ENCODE measurements at places on chromosomes 12 and 14.
A peak's percentile ranks its signal among the peaks of the same experiment; 100 is the strongest.

- DNase-seq: no peak
Observed at GRCh38 chr14:61284001-61284400, 2.9 kb upstream of the TMEM30B start.

- no peak for DNase-seq
Observed at GRCh38 chr12:26800347-26800746, 32.6 kb downstream of the ITPR2 start.

DNA sequence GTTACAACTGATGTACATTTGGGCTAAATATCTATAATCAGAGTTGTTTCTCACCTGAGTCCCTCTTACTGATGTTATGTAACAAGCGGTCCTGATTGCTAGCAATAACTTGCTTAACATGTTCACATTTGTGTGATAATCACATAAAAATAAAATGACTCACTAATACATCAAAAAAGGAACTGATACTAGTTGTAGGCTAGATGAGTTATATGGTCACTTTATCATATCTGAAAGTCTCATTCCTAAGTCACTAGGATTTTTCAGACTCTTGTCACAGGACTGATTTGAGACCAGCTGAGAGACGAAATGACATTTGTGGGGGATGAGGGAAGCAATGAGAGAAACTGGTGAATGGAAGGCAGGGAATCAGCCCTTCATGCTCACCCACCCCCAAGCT is 34.3 kb downstream of the NKX2-1 start:
- no peak for DNase-seq

GRCh38 chr14:90522571-90523191 is 125.9 kb downstream of the CALM1 start:
- DNase-seq: peak; percentile 99

- no peak for DNase-seq
Observed at GRCh38 chr12:91176915-91177314, 5.7 kb downstream of the DCN start.

DNA sequence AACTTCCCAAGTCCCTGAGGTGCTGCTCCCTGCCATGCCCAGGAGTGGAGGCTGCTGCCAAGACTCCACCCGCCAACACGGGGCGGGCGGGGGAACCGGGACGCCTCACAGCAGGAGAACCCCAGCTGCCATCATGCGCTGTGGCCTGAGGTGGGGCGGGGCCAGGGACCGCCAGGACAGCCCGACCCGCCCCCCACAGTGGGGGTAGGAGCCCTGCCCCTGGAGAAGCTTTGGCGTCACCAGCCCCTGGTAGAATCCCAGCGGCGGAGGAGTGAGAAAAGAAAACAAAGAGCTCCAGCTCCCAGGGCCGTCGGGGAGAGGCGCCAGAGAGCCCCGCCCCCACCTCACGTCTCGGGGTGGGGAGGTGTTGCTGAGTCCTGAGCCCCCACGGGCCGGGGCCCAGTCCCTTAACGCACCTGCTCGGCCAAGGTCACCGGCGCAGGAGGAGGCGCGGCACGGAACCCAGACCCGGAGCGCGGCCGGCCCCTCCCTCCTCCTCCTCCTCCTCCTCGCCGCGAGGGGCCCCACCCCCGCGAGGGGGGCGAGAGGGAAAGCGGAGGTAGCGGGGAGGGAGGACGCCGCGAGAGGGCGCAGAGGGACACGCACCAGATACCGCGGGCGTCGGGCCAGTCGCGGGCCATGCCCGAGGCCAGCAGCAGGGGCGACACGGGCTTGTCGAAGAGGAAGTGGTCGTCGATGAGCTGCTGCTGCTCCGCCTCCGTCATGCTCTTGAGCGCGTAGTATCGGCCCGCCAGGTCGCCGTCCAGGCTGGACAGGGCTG is 1.8 kb downstream of the CKB start:
- DNase-seq: peak; percentile 86

GRCh38 chr14:97445367-97445766 is 648.2 kb downstream of the VRK1 start:
- DNase-seq: no peak

DNA sequence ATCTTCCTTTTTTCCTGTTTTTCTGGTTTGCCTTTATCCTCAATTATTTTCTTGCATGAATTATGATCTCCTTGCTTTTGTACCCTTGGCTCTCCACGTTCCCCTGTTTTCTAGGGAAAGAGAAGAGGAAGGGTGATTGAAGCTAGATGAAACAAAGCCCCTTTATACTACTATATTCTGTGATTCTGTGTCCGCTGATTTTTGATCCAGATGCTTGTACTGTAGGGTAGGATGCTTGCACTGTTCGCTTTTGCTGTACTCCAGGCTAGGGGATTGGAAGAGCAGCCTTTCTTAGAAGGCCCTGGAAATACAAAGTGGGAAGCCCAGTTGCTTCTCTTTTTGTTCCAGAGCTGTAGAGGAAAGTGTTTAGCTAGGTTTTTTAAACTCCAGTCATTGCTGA is 35.1 kb upstream of the KLHDC2 start:
- no peak for DNase-seq

DNA sequence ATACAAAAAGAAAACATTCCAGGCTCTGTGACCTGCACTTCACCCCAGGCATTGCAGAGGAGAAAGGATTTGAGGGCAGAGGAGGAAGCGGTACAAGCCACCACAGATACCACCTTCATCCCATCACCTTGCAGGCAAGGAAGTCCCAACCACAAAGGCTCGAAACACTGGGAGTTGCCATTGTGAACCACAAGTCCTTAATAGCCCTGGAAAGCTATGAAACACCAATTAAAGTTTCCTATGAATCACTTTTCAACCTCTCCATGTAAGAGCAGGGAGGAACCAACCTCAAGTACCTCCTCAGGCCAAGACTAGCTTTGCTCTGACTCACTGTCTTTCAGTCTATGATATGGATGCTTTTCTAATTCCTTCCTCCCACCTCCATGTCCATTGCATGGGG is 27.0 kb downstream of the MAP3K9 start:
- DNase-seq: peak; percentile 91

DNA sequence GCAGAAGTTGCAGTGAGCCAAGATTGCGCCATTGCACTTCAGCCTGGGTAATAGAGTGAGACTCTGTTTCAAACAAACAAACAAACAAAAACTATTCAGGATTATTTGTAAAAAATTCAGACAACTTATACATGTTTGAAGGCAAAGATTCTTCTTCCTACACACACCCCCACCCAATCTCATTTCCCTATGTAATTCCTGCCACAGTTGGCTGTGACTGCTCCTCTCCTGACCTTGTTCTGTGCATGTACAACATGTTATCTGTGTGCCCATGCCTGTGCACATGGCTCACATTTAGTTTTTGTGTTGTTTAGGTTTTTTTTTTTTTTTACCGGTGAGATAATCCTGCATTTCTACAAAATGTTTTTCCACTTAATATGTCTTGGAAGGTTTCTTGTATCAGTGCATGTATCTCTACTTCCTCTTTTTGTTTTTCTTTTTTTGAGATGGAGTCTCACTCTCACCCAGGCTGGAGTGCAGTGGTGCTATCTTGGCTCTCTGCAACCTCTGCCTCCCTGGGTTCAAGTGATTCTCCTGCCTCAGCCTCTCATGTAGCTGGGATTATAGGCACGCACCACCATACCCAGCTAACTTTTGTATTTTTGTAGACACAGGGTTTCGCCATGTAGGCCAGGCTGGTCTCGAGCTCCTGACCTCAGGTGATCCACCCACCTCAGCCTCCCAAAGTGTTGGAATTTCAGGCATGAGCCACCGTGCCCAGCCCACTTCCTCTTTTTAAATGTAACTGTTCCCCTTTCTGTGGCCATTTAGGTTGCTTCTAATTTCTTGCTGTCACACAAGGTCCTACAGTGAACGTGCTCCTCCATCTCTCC is 8.7 kb downstream of the CFAP251 start:
- no peak for DNase-seq

DNA sequence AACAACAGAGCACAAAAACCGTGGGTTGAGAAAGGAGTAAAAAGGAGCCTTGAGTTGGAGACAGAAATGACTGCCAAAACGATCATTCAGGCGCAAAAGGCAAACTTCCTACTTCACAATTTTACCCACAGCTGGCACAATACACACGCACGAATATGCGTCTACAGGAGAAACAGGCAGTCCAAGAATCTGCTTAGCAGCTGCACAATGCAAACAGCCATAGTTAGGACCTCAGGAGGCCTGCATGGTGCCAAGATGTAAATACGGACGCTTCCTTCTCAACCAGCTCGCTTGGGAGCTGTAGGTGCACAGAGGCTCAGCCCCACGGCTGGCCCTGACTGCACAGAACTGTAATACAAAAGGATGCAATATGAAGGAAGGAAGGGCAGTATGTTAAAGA is 250.1 kb upstream of the CAND1 start:
- DNase-seq: peak; percentile 32

- no peak for DNase-seq
Observed at GRCh38 chr14:98958632-98959031, 313.4 kb downstream of the BCL11B start.

DNA sequence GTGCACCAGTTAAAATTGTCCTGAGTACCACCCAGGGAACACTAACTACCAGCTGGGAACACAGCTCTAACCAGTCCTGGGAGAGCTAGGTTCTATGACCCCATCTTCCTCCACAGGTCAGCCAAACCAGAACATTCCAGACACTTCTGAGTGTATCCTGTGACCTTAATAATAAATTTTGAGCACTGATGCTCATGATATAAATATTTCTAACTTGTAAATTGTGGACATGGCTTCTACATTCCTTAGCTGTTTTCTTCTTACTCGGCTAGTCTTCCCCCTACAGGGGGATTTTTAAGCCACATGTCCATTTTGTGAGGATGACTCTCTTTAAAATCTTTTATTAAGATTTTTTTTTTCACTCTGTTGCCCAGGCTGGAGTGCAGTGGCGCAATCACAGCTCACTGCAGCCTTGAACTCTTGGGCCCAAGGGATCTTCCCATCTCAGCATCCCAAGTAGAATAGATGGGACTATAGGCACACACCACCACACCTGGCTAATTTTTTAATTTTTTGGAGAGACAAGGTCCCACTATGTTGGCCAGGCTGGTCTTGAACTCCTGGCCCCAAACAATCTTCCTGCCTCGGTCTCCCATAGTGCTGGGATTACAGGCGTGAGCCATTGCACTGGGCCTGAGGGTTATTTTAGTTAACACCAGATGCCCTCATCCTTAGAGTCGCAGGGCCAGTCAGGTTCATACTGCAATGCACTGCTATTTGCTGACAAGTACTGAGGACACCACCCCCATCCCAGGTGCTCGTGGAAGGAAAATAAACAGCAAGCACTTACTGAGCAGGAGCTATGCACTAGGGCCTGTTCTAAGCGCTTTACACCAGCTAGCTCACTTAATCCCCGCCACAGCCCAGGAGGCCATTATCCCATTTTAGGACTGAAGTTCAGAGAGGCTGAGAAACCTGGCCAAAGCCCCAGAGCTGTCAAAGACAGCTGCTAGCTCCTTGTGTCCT is 142.6 kb upstream of the NCOR2 start:
- no peak for DNase-seq

- DNase-seq: no peak
Observed at GRCh38 chr12:77667101-77667500, 163.6 kb upstream of the NAV3 start.

DNA sequence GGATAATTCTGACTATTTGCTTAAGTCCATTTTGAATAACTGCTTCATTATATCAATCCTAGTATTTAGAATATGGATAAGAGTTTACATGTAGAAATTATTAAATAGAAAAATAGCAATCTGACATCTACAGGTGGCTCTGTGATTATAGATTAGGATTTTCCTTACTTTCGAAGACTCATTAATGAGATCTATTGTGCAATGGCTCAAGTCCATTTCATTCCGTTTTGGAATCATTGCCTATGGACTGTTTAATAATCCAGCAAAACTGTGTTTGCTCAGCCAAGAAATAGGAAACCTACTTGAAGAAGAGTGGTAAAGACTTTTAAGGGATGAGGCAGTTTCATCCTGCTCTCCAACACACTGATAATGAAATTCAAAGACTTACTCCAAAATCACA is 67.8 kb upstream of the SSTR1 start:
- no peak for DNase-seq

GRCh38 chr14:64788706-64789105 is 84.5 kb downstream of the PLEKHG3 start:
- peak; percentile 95 for DNase-seq

- DNase-seq: no peak
Observed at GRCh38 chr12:120463712-120464111, 5.8 kb downstream of the SRSF9 start.

GRCh38 chr12:94235848-94236247 is 87.5 kb downstream of the PLXNC1 start:
- peak; percentile 97 for DNase-seq

- DNase-seq: no peak
Observed at GRCh38 chr14:76277586-76278130, 98.3 kb upstream of the ESRRB start.

DNA sequence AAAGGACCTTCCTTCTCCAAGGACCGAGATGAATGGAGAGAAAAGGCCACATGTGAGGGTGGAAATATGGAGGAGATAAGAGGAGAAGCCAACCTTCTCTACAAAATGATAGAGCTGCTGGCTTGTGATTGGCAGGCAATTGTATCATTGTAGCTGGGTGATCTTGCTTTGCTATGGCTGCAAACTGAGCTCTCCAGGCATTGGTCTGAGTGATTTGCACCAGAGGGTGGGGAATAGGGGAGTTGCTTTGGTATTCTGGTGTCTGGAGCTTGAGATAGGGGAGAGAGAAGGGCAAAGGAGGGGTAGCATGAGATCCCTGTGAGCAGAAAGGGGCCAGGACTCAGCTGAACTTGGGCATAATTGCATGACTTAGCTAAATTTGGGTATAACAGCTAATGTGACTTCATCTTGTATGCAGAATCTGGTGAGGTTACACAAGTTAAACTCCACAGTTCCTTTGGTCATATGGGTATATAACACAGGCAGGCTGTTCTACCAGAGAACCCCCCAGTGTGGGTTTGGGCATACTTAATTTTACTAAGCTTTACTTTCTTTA is 72.0 kb downstream of the FOS start:
- DNase-seq: no peak

GRCh38 chr12:27922531-27923139 is 49.9 kb downstream of the PTHLH start:
- DNase-seq: peak; percentile 52

DNA sequence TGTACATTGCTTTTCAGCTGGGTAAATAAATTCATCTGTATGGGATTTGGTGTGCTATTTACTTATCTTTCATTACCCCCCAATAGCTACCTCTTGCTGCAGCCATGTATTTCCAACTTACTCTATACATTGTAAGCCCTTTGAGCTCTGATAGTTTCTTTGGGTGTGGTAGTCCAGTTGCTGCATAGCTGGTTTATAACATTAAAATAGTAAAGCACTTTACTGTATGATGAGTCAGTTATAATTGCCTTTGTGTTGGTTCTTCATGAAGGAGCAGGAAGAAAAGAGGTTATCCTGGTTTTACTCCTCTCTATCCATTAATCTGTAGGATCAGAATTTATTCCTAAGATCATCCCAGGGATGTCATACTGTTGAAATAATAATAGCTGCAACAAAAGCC is 15.7 kb downstream of the TBC1D30 start:
- DNase-seq: no peak

DNA sequence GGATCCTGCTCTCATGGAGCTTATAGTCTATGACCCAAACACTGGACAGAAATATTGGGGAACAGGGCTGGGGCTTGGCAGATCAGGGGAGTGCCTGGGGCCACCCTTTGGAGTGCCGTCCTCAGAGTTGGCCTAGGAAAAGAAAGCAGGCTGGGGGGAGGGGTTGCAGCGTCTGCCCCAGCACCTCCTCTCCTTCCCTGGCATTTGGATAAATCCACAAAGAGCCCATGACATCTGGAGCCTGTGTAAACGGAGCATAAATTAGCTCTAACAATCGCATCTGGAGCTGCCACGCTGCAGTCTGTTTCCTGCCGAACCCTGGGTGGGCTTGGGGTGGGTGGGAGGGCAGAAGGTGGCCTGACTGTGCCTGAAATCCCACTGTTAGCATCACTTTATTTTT is 63.8 kb downstream of the MVK start:
- DNase-seq: no peak

Data from DMS79 treated with DMSO at 0.1 percent for 48 hours (cell line).